ENCODE measurements at places on chromosomes 12 and 14. TPM values are rescaled to one million over a fixed set of nuclear protein-coding genes. Genes with fewer than 3 reads are reported as not detected.

The MDGA2 gene
- polyA plus RNA-seq = not detected

The PIP4K2C gene
- 16.0 TPM for polyA plus RNA-seq

- DNase-seq = no peak
Measured at GRCh38 chr14:56221382-56222128, 103.3 kb downstream of the PELI2 start.

DNA sequence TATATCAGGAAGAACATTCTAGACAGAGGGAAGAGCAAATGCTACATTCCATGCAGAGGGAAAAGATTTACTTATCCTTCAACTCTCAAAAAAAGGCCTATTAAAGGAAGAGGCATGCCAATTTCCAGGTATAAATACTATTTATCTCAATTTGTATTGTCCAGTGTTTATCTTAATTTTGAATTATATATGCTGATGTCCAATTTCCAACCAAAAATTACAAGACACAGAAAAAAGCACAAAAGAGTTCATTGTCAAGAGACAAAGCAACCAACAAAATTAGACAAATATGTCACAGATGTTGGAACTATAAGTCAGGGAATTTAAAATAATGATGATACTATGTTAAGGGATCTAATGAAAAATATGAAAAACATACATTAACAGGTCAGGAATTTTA is 286.6 kb upstream of the SFSWAP start:
- DNase-seq = no peak

DNA sequence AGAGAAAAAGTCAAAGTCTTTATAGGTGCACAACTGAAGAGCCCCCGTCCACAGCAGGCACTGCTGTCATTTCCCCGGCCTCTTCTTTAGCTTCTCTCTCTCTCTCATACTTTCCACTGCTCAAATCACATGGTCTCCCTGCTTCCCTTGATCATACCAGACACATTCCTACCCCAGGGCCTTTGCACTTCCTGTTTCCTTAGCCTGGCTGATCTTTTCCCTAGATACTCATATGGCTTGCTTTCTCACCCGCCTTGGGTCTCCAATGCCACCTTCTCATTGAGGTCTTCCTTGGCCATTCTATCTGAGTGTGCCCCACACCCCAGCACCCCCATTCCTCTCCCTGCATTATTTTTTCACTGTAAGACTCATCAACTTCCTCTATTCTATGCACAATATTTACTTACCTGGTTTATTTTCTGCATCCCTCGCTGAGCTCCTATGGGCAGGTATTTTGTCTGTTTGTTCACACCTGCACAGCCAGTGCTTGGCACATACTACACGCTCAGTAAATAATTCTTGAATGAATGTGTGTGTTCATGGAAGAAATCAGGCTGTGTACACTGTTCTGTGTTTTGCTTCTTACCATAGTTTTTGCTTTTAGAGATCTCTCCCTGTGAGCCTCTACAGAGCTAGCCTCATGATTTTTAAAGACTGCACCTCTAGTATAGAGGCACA is 31.9 kb downstream of the SERPINA1 start:
- no peak for DNase-seq

DNA sequence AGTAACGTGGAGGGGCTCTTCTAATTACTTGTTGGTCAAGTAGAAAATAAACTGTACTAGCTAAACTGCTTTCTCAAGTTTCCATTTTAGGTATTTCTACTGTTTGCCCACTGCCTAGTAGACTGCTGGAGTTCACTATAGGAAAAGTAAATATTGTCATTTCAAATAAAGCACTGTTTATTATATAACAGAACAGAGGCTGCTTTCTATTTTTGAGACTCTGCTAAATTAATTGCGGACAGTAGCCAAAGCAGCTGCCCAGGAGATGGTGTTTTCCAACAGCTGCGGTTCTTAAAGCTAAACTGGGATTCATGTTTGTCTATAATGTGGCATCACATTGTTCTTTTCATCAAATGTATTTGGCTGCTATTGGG is 15.9 kb upstream of the SIX1 start:
- no peak for DNase-seq

GRCh38 chr14:53411125-53411524 is 258.0 kb upstream of the DDHD1 start:
- DNase-seq = no peak

- no peak for DNase-seq
Measured at GRCh38 chr14:52053044-52053443, 15.8 kb downstream of the NID2 start.
